ENCODE measurements at places on chromosomes 5 and 9. TPM values are rescaled to one million over a fixed set of nuclear protein-coding genes. Genes with fewer than 3 reads are reported as not detected.

GRCh38 chr5:15493501-15493900 lies 6.5 kb upstream of the FBXL7 start:
- no peak for DNase-seq

Gene RCL1
- 38.7 TPM for total RNA-seq

- no peak for DNase-seq
These were observed 21.5 kb downstream of the DCANP1 start for GRCh38 chr5:135425641-135426040.

DNA sequence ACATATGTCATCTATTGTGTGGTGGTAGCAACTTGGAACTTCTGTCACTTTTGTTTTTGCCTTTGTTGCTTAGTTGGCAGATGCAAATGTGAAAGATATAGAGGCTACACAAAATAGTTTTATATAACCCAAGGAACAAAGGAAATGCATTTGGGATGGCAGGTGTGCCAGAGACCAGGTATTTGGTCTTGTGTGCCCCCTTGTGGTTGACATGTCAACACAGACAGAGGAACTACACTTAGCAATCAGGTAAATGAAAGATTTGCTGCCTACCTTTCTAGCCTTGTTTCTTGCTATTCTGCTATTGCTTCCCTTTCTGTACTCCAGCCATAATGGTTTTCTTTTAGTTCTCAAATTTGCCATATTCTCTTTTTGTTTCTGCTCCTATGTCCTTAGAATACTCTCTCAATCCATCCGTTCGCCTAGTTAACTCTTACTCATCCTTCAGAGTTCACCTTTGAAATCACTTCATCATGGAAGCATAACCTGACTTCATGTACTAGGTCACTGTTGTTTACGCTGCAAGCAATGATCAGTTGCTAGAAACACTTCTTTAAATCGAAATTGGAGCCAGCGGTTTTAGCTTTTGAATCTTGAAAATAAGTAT lies 119.5 kb downstream of the TRPM3 start:
- peak; percentile 58 for DNase-seq

DNA sequence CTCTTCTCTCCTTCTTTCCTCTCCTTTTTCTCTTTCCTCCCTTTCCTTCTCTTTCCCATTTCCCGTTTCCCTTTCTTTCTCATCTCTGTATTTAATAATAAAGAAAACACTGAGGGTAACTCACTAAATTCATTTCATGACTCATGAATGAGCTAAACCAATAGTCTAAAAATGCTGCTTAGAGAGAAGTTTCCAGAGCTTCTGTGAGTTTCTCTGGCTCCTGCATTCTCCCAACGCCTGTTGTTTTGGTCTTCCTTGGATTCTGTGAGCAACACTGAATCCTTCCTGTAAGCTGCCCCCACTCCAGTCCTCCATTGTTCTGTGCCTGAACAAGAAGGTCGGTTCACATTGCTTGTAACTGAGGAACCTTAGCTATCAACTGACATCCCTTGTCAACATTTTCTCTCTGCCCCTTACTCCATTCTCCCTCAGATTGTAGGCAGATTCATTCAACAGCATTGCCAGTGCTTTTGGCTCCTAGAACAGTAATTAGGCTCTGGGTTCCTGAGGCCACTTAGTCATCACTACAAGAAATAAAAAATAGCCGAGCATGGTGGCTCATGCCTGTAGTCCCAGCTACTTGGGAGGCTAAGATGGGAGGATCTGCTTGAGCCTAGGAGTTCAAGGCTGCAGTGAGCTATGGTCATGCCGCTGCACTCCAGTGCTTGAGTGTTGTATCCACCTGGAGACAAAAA lies 237.7 kb upstream of the KLF4 start:
- no peak for DNase-seq

Gene GARNL3
- 2.7 TPM for total RNA-seq

DNA sequence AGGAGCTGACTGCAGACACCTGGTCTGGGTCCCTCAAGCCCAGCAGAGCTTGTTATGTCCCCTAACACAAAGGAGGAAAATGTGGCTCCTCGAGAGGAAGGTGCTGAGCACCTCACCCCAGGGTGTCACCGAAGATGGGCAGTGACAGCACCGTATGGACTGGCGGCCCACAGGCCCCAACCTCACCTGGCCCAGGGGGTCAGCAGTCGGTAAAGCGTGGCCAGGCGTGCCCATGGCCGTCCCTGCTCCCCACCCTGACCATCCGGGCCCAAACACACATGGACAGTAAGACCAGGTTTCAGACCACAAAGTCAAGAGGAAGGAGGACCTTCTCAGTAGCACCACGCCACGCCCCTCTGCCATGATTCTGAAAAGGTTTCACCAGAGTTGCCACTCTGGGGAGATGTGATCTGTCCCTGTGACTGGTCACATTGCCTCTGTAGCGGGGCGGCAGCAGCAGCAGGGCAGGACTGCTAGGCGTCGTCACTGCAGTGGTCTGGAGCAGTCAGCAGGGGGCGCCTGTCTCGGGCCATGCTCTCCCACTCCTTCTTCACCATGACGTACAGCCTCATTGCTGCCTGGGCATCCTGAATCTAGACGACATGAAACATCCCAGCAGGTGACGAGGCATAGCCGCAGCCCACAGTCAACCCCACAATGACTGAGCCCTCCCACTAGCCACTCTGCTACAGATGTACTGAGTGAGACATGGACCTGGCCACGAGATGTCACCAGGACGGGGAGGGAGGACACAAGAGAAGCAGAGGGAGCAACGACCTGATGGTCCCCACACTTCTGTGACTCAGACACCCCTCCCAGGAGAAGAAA lies 11.1 kb downstream of the REXO4 start:
- peak; percentile 82 for DNase-seq

Gene MLLT3
- 25.7 TPM for total RNA-seq

Gene GGTA1
- 19.6 TPM for total RNA-seq

DNA sequence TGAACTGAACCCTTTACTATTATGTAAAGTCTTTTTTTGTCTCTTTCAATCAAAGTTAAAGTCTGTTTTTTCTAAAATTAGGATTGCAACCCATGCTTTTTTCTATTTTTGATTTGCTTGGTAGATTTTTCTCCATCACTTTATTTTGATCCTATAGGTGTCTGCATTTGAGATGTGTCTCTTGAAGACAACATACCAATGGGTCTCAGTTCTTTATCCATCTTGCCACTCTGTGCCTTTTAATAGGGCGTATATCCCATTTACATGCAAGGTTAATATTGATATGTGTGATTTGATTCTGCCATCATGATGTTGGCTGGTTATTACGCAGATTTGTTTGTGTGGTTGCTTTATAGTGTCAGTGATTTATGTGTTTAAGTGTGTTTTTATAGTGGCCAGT lies 436.0 kb upstream of the SEMA6A start:
- no peak for DNase-seq

DNA sequence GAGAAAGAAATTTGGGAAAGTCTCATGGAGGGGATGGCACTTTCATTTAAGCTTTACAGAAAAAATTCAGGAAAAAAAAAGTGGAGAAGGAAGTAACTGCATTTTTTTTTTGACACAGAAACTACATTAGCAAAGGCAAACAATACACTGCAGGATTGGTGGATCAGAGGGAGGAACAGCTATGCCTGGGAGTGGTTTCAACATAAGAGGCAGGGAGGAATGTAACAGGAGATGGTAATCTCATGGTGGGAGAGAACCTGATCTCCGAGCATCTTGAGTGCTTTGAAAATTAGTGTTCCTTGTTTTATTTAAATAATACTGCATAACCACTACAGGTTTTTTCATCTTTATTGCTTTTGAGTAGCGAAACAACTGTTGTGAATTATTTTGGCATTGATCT lies 249.4 kb downstream of the FAM170A start:
- no peak for DNase-seq

DNA sequence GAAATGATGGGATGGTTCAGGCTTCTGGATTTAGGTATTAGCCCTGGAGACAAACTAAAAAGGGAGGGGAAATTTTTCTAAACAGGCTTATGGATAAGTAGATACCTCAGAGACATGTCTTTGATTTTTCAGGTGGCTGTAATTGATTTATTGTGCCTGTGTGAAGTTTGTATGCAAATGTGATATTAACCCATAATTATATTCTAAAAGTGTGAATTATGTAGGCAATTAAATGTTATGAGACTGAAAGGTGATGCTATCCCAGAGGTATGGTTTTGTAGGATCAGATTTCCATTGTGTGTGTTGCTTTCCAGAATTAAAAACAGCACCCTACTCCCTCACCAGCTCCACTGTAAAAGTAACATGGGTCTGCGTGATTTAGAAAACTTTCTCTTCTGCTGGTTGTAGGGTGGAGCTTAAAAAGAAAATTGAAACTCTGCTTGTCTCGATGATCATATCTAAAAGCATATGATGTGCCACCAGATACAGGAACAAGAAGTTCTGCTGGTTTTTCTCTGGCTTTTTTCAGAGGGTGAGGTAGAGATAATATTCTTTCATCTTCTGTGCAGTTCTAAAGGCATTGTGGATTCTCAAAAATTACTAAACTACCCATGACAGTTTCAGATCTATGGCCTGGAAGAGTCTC lies 71.8 kb upstream of the TAF11L2 start:
- no peak for DNase-seq

DNA sequence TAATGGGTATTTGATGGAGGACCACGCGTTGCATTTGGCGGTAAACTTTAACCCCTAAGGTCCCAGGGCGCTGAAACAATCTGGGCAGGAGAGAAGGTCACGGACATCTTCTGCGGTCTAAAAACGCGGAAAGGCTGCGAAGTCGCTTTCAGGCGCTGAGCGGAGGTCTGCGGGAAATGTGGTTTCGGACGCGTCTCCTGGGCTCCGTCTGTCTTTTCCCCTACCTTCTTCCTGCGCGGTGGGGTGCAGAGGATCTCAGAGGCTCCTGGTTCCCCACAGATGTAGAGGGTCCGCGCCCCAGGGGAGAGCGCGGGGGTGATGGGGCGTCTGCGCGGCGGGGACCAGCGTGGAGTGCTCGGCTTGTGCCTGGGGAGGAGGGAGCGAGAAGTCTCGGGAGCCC lies 58.4 kb downstream of the ZNF510 start:
- DNase-seq, result no peak

Gene WDR31
- 0.29 TPM for total RNA-seq

GRCh38 chr5:160966921-160967320 lies 114.9 kb upstream of the ATP10B start:
- no peak for DNase-seq
